Fibroblast of skin of right biceps (primary cell): ENCODE measurements at places on chromosomes 5 and 9.
A peak's percentile ranks its signal among the peaks of the same experiment; 100 is the strongest.

- DNase-seq: no peak
Observed at GRCh38 chr9:132197315-132197714, 35.5 kb downstream of the NTNG2 start.

- peak; percentile 53 for DNase-seq
Observed at GRCh38 chr9:31140316-31140715, 1244.1 kb upstream of the ACO1 start.

GRCh38 chr5:107505763-107506534 lies 164.8 kb downstream of the EFNA5 start:
- DNase-seq: no peak

GRCh38 chr9:130407916-130408663 lies 36.7 kb upstream of the ASS1 start:
- no peak for DNase-seq

- DNase-seq: peak; percentile 28
Observed at GRCh38 chr5:73617510-73618279, 8.3 kb upstream of the ARHGEF28 start.

- DNase-seq: peak; percentile 43
Observed at GRCh38 chr5:81314581-81314980, 13.2 kb downstream of the ZCCHC9 start.

DNA sequence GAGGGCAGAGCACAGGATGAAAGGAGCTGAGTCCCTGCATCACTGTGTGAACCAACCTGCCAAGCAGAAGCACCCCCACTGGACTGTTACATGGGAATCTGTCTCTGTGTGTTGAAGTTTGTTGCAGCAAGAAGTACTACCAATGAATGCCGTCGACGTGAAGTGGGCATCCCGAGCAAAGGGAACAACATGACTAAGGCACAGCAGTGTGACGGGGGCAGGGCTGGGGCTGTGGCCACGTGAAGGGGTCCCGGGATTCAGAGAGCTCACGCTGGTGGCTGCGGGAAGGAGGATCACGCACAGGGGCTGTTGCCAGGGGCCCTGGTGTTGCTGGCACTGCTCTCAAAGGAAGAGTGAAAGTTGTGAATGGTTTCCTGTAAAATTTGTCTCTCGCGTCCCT lies 27.5 kb upstream of the GABBR2 start:
- DNase-seq: peak; percentile 9

DNA sequence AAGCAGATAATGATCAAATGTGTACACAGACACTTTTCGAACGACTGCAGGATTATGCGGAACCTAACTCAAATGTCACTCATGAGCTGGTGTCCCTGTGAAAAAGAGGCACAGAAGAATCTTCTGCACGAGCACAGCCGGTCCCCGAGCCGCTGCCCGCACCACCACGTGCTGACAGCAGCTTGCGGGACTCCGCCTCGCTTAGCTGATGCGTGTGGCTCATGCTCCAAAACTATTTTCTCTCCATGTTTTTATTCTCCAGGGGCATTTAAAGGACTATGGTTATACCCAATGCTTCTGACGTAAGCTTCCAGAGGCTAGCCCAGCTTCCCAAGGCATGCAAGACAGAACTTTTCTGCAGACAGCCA lies 9.5 kb downstream of the SEC16A start:
- DNase-seq: no peak
